NCI-H226 (cell line): ENCODE measurements at places on chromosomes 1 and 21.
A peak's percentile ranks its signal among the peaks of the same experiment; 100 is the strongest.

DNA sequence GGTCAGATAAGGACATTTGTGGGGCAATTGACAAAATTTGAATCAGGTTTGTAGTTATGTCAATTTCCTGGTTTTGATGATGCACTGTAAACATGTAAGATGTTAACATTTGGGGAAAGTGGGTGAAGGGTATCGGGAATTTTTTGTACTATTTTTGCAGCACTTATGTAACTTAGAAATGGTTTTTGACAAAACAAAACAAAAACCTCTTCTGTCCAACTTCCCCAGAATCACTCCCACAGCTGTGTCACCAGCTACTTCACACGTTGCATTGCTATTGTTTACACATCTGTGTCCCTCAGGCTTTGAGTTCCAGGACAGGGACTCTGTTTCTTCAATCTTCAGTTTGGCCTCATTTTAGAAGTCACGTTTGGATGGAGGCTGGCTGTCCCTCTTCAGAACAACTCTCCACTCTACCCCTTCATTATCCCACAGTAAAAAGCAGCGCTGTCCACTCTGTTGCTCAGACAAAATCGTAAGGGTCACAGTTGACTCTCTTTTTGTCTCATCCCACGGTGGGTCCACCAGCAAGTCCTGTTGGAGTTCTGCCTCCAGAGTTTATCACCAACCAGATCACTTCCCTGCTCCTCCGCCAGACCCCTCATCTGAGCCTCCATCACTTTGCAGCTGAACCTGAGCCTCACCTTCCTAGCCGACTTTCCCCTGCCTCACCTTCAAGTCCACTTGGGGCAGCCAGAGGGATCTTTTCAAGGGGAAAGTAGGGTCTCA lies 63.2 kb downstream of the NENF start:
- no peak for DNase-seq

GRCh38 chr21:26810676-26811415 lies 34.4 kb downstream of the ADAMTS1 start:
- no peak for DNase-seq

- no peak for DNase-seq
Observed at GRCh38 chr1:178752891-178753290, 27.8 kb downstream of the RALGPS2 start.

DNA sequence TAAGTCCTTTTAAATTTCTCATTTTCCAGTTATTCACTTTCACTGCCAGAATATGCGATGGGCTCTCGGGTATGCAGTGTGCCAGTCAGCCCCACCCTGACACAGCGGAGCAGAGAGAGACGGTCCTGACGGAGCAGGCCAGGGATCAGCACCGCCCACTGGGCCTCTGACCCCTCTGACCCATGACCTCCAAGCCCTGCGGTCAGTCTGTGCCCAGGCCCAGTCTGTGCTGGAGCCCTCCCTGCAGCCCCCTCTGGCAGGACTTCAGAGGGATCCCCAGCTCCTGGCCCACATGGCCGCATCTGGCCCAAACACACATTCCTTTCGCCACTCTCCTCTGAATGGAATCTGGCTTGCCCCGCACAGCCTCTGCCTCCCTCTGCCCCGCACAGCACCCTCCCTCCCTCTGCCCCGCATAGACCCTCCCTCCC lies 43.4 kb upstream of the COL6A2 start:
- DNase-seq = peak; percentile 30

- no peak for DNase-seq
Observed at GRCh38 chr1:193927550-193927949, 741.1 kb upstream of the B3GALT2 start.

DNA sequence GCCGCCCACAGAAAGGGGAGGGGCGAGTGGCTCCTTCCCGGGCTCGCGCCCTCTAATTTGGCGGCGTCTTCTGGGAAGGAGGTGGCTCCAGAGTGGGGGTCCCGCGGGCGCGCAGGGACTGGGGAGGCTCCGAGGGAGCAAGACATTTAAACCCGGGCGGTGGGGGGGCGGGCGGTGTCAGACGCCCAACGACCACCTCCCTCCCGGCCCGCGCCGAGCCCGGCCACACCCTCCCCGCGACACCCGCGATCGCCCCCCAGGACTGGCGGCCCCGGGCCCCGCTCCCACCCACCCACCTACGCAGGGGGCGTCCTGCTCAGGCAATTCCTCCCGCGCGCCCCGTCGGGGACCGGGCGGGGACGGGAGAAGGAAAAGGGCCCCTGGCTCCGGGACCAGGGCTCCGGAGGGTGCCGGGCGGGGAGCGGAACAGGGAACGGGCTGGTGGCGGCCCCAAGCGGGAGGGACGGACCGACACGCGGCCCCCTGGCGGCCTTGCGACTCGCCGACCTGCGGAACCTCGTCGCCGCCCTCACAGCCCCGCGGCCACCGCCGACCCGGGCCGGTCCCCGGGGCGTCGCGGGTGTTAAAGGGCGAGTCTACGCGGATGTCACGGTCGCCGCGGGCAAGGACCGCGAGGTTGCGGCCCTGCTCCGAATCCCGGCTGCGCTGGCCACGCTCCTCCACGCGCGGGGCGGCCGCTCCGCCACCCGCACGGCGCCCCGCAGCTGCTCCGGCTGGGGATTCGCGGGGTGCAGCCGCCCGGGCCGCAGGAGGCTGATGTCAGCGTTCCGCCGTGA lies 94.0 kb upstream of the FMN2 start:
- no peak for DNase-seq

GRCh38 chr1:162230096-162230495 lies 146.6 kb downstream of the SPATA46 start:
- peak; percentile 45 for DNase-seq
